ENCODE measurements at places on chromosomes 11 and 22.

GRCh38 chr22:24437741-24438328 lies 10.4 kb downstream of the ADORA2A start:
- DNase-seq, result no peak

- DNase-seq, result no peak
Measured at GRCh38 chr22:27151407-27151806, 494.0 kb downstream of the MIAT start.

DNA sequence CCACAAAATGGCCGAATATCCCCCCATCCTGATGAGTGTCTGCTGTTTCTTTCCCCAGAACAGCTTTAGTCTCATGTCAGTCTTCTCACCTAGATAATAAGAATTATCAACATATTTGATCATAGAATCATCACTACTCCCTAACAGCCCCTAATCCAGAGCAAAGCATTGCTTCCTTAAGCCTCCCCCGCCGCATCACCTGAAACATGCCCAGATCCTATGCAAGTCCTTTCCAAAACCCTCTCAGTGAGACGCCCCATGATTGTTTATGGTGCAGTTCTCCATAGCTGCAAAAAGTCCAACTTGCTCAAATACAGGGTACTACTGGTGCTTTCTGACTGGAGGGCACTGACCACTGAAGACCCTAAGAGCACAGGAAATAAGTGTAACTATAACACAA lies 20.1 kb downstream of the KCNJ1 start:
- no peak for DNase-seq

GRCh38 chr11:90426442-90426841 lies 203.6 kb upstream of the CHORDC1 start:
- DNase-seq, result no peak

DNA sequence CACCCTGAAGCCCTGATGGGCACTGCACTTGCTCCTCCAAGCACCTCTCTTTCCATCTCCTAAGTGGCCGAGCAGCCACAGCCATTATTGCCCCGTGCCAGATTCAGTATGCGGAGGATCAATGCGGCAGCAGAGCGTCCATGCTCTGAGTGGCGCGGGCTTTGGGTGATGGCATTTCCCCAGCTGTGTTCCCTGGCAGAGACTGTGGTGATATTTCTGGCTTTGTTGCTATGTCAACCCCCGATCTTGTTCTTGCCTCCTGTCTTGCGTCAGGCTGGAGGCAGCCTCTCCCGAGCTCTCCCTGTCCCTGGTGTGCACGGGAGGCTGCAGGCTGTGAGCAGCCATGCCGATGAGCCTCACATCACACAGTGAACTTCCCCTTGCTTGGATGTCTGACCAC lies 1018.6 kb downstream of the TBC1D22A start:
- no peak for DNase-seq

GRCh38 chr11:33723238-33723881 lies 12.9 kb downstream of the CD59 start:
- DNase-seq, result no peak

DNA sequence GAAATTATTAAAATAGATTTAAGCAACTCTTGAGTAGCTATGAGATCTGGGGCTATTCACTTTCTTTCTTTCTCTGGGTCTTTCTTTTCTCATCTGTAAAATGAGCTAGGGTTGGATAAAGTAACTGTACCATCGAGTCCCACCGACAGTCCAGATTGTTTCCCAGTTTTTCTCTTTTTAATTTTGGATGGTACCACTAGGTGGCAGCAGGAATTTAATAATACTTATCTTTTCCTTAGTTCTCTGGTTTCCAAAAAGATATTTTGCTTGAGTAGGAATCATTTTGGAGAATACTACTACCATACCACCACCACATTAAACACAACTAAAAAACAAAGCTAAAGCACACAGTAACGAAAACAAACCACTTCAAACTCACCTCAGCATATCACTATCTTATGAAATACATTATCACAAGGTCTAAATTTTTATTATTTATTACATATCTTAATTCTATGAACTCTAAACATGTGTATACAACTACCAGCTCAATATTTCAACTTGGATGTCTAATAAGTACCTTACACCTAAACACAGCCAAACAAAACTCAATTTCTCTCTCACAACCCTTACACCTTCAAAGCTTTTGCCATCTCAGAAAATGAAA lies 584.0 kb downstream of the KCNA4 start:
- no peak for DNase-seq

- no peak for DNase-seq
Measured at GRCh38 chr11:41578421-41579051, 119.1 kb upstream of the LRRC4C start.

DNA sequence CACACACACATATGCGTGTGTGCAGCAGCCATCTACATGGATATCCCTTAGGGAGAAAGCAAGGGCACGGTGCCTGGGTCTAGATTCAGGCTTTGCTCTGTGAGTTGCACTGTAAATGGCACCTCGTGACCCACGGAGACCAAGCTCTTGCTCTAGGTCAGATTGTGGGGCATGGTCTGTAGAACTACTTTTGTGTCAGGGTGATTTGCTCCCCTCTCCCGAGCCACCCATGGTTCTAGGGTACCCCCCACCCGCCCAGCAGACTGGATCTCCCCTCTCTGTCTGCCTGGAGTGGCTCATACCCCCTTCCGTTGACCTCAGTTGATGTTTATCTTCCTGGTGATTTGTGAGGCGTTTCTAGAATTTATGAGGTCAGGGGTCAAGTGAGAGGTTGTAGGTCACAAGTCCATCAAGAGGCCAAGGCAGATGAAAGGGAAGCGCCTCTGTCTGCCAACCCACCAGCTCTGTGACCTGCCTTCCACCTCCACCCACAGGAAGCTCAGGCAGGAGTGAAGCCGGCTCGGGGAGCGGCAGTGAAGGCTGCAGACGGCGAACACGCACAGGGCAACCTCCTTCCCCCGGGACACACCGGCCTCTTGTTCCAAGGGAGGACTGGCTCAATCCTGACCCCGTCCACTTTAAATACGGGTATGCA lies 76.2 kb upstream of the TTLL12 start:
- peak; percentile 22 for DNase-seq

GRCh38 chr11:46265764-46266163 lies 11.7 kb upstream of the CREB3L1 start:
- no peak for DNase-seq

DNA sequence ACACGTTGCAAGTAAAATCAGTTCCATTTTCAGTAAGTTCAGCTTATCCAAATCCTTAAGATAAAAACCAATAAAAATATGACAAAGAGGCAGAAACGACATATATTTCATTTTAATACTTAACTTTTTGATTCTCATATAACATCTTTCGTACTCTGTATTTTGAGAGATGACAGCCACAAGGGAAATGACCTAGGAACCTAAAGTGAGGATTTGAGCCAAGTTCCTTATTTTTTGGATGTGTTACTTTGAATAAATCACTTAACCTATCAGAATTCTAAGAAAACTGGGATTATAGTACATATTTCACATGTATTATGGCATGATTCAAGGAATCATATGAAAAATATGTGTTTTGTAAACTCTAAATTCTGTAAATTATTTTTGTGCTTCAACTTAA lies 143.6 kb upstream of the TRPC6 start:
- DNase-seq, result no peak

DNA sequence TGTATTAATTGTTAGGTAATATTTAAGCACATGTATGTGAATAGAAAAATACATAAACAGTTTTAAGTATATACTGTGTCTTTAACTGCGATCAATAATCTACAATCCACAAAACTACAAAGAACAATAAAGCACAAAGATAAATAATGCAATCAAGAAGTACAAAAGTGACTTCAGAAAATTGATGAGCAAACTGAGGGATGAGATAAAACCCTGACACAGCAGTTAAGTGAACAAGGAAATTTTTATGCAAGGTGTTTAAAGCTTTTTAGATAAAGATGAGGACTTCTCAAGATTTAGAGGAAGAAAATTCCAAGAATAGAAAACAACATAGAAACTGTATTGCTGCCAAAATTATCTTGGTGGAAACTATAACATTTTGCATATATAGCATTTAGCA lies 58.4 kb upstream of the ANGPTL5 start:
- no peak for DNase-seq

DNA sequence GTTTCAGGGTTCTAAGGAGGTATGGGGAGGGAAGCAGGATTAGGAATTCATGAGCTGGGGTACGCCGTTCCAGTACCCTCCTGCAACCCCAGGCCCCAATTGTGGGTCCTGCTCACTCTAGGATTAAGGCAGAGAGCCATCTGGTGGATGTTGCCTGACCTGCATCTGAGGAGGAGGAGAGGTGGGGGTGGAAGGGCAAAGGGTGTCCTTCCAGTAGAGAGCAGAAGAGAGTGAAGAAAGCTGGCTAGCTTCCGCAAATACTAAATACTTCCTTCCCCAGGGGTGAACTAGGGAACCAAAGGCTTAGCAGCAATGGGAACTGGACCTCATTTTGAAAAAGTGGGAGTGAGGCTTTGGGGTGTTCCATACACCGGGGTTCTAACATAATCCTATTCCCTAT lies 10.6 kb downstream of the LRRC51 start:
- DNase-seq, result peak; percentile 45

- no peak for DNase-seq
Measured at GRCh38 chr22:30615543-30615954, 8.6 kb downstream of the TCN2 start.

- no peak for DNase-seq
Measured at GRCh38 chr11:112050721-112051120, 23.1 kb downstream of the PIH1D2 start.

DNA sequence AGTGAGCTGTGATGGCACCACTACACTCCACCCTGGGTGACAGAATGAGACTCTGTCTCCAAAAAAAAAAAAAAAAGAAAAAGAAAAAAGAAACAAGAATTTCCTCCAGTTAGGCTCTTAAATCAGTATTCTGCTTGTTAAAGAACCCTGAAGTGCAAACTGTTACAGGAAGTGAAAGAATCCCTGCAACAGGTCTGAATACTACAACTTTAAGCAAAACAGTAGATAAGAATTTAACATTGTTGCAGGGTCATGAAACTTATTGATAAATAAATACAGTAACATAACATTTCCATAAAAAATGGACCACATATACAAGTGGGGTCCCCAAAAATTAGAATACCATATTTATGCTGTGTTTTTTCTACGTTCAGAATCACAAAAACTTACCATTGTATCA lies 35.8 kb downstream of the FCHSD2 start:
- DNase-seq, result no peak

DNA sequence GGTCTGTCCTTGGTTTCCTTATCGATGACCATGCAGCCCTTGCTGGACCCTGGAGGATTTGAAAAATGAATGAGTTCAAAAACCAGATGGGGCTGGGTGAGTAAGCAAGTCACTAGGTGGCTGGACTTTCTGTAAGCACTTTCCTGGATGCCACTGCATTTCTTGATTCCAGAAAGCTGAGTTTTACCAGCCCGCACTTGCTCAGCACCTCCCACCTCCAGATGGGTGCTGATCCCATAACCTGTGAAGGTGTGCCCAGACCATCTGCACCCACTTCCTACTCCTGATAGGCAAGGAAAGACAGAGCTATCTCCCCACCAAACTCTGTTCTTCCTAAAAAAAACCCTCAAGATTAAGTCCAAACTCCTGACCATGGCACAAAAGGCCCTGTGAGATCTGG lies 21.1 kb downstream of the ASCC2 start:
- no peak for DNase-seq

- DNase-seq, result no peak
Measured at GRCh38 chr11:6617315-6617781, 1.9 kb downstream of the TPP1 start.

GRCh38 chr22:48018346-48018745 lies 1255.9 kb downstream of the TBC1D22A start:
- no peak for DNase-seq

GRCh38 chr11:83139310-83139709 lies 17.6 kb upstream of the PCF11 start:
- DNase-seq, result no peak

GRCh38 chr22:44887941-44888366 lies 121.9 kb downstream of the PHF21B start:
- no peak for DNase-seq

DNA sequence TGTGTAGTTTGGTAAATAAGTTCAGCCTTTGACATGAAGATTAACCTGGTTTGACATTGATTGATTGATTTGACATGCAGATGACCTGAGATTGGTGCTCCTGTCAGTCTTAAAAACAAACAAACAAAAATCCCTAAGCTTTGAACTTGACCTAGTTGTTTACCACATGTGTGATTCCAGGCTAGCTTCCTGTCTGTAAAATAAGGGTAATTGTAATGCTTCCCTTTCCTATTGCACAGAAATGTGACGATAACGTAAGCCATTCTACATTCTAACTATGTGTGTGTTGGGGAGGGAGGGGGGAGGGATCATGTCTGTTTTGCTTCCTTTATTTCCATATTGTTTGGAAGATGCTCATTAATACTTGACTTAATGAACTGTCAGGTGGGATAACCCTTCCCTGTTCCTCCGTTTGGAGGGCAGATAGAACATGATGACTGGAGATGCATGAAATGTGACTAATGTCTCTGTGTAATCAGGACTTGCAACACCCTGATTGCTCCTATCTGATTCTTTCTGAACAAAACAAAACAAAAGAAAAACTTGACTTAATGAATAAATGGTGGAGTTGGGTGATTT lies 106.1 kb upstream of the CLMP start:
- DNase-seq, result no peak

GRCh38 chr22:43230971-43231723 lies 44.2 kb upstream of the TTLL12 start:
- peak; percentile 35 for DNase-seq

- no peak for DNase-seq
Measured at GRCh38 chr11:400241-400689, 6.3 kb downstream of the PKP3 start.

DNA sequence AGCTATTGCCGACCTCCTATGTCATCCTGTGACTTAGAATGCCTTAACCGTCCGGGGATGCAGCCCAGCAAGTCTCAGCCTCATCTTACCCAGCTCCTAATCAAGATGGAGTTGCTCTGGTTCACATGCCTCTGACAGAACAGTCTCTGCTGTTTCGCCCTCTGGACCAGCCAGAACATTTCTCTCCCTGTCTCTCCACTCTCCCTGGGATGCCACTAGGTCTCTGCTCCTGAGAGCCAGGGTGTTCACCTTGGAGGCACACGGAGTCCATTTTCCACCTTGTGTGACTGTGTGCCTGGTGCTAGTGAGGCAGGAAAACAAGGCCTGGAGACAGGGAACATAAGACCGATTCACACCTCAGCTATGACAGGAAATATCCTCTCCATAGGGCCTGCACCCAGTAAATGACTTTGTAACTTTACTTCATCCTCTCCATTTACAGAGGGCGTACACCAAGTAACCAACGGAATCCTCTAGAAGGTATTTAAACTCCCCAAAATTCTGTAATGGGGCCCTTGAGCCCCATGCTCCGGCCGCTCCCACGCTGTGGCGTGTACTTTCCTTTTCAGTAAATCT lies 16.8 kb upstream of the B4GALNT4 start:
- DNase-seq, result no peak

- no peak for DNase-seq
Measured at GRCh38 chr11:76783294-76783895, at the start of gene TSKU. Gene TSKU, plus strand, starts transcription at chr11:76783356. Its CDS starts 12,261 bp downstream, at chr11:76795617.

- no peak for DNase-seq
Measured at GRCh38 chr22:29473001-29473400, 7.0 kb upstream of the NEFH start.

GRCh38 chr11:71342951-71343827 lies 90.8 kb upstream of the SHANK2 start:
- no peak for DNase-seq

All from stimulated activated CD8-positive, alpha-beta memory T cell treated with anti-CD3 and anti-CD28 coated beads, Interleukin-12 subunit alpha, Interleukin-12 subunit beta, amount 100 ng/mL, for 1 hour (primary cell).